ENCODE measurements at places on chromosomes 2 and 18.

- no peak for DNase-seq
These were observed 49.7 kb upstream of the ST3GAL5 start for GRCh38 chr2:85938456-85938855.

DNA sequence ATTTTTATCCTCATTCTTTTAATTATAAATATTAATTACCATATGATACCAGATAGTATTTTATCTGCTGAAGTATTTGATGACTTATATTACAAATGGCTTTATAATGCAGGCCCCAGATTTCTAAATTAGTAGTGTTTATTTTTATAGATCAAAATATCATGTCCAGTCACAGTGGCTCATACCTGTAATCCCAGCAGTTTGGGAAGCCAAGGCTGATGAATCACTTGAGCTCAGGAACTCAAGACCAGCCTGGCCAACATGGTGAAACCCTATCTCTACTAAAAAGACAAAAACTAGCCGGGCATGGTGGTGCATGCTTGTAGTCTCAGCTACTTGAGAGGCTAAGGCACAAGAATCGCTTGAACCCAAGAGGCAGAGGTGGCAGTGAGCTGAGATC is 100.1 kb upstream of the ARHGAP15 start:
- DNase-seq: no peak

GRCh38 chr2:128371248-128371630 is 52.6 kb upstream of the HS6ST1 start:
- DNase-seq: no peak

- DNase-seq: no peak
These were observed 70.7 kb downstream of the MYOM1 start for GRCh38 chr18:3148930-3149535.

GRCh38 chr2:4012197-4012596 is 308.8 kb downstream of the DCDC2C start:
- DNase-seq: no peak

DNA sequence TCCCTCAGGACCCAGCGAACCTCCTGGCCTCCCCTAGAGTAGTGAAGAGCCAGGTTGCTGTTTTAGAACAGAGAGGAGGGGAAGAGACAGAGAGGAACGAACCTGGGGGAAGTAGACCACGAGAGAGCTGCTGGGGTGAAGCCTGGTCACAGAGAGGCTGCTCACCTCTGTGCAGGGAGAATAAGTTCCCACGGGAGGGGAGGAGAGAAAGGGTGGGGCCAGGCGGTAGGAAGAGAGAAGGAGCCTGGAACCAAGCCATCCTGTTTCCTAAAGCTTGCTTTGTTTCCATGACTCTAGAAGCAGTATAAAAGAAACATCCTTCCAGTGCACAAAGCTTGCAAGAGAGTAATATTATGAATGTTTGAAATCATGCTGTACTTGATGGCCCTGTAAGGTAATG is 147.9 kb downstream of the MYT1L start:
- DNase-seq: no peak

GRCh38 chr2:77314721-77315120 is 207.5 kb downstream of the LRRTM4 start:
- DNase-seq: no peak

DNA sequence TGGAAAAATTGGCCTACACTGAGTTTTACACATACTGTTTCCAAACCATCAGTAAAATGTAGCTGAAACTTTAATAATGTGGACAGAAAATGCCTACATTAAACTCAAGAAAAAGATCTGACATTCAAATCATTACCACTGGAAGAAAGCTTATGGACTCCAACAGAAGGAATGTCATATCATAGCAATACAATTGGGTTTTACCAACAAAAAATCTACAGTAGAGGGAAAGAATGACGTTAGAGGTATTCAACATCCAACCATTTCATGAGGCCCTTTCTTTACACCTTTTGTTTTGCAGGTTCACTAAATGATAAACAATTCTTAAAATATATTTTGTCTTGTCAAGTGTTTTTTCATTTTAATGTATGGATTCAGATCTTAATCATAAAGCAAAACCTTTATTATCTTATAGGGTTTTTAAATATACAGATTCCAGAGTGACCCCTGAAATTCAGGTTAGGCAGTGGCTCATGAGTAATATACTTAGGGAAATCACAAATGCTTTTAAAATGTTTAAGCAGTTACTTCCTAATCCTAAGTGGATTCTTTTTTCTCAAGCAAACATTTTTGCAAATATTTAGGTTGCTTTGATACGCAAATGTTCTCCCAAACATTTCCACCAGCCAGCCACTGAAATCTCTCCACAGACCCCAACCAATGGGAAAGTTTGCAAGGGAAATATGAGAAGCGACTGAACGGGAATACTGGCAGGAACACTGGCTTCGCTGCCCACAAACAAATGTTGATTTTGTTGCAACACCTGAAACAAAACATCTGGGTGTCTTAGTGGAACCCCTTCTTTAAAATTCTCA is 168.7 kb downstream of the TCF4 start:
- DNase-seq: no peak

- no peak for DNase-seq
These were observed 213.6 kb upstream of the SP5 start for GRCh38 chr2:170501421-170502043.

- no peak for DNase-seq
These were observed 6.9 kb downstream of the MBD5 start for GRCh38 chr2:148027822-148028221.

- DNase-seq: no peak
These were observed 385.7 kb downstream of the MBD2 start for GRCh38 chr18:53838746-53839145.

- DNase-seq: no peak
These were observed 66.5 kb upstream of the SKOR2 start for GRCh38 chr18:47317824-47318508.

DNA sequence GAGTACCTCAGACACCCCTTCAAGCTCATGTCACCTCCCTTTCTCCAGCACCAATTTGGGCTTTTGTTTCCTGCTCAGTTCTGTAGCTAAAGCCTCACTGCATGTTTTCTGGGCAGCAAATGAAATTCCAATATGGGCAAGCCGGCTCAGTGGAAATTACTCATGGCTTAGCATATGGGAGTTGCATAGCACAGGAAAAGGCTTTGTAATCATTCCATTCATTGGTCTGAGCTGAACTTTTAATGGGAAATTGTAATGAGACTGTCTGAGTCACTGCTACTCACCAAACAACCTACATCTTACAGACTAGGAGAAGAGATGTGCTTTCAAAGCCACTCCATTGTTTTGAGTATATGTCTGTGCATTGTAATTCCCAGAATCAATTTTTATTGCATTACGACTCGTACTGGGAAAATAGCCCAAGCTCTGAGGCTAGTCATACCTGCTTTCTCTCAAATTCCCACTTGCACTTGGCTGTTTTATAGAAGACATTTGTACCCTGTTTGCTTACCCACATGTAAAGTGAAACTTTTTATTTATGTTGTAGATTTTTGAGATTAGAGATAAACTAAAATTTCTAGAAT is 139.5 kb upstream of the LRATD1 start:
- DNase-seq: no peak

DNA sequence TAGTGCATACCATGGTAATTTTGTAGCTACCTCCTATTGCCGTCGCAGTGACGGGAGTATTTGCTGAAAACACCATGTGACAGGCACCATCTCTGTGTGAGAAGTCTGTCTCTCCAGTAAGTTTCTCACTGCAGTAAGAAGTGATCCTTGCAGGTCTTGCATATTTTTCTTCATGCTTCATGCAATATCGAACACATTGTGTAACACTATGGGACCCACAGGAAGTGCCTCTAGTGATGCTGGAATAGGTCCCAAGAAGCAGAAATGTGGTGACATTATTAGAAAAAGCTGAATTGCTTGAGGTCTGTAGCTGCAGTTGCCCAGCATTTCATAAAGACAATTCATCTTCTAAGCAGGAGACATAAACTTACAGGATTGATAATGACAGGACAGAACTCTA is 167.6 kb downstream of the DCDC2C start:
- DNase-seq: no peak

DNA sequence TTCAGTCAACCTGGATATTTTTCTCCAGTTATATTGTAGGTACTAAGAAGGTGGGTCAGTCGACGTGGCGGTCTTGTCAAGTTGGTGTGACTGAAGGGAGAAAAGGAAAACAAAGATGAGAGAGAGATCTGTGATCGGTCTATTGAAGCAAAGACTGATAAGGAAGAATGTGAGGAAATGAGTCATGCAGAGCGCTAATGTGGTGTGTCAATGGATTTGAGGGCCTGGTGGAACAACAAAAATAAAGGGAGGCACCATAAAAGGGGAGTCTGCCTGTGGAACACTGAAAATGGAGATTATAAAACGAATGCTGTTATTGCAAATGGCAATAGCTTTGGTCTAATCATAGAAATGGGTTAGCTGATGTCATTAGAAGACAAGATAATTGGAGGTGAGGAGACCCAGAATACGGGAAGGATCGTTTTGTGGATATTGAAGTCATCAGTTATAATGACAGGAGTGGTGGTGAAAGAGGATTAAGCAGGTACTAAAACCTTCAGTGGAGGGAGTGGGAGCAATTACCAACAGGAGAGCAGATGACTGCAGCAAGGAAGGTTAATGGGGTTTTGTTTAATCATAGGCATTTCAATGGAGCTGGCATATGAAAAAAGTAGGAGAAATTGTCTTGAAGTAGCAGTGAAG is 599.1 kb upstream of the FSHR start:
- no peak for DNase-seq

DNA sequence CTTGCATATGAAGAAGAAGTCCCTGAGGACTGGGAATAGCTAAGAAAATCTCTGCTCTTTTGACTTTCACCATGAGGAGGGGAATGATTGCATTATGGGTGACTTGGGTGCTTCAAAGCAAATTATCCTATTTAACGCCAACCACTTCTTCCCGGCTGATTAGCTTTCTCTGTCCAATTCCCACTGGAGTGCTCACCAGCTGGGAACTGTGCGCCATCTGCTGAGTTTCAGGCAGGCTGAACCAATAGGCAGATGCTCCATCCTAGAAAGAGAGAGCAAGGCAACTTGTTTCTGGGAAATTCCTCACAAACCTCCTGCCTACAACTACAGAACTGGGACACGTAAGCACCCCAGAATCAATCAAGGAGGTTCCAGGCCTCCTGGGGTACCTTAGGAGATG is 49.4 kb downstream of the POLE4 start:
- no peak for DNase-seq

DNA sequence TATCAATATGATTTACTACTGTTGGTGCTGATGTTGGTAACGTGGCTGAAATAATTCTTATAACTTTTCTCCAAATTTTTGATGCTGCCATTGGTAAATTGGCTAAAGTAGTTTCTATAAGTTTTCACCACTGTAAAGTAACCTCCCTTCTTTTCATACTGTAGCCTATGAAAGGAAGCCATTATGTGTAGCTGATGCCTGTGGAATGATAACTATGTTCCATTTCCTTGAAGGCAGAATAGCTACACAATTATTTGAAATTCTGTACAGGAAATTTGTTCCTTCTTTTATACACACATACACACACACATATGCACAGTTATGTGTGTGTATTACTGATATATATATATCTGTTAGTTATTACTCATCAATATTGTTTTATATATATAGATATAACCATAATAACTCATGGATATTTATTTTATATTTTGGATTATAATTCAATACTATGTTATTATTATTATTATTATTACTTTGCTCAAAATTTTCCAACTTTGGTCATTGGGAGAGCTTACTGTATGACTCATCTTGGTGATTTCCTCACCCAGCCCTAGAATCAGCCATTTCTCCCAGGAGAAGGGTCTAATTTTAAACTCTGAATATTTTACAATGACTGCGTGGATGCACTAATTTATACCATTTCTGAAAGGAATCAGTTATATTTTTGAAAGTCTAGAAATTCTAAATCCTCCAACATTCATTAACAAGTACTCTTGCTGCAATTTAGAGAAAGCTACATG is 1677.7 kb downstream of the SUCLG1 start:
- DNase-seq: no peak

- no peak for DNase-seq
These were observed 323.2 kb upstream of the MEX3C start for GRCh38 chr18:51520676-51521180.

- no peak for DNase-seq
These were observed 16.0 kb upstream of the TBR1 start for GRCh38 chr2:161400076-161400475.

Measured in activated T-cell treated with anti-CD3 and anti-CD28 coated beads, Interleukin-2, amount 50 U/mL, for 1 hour (primary cell).